ENCODE measurements at places on chromosomes 1 and 21.

- H3K4me1 ChIP-seq = peaks cover 43% of the 10 kb centered on the region
- no peak overlapping the region for H3K27ac ChIP-seq
- H3K4me3 ChIP-seq = no peak overlapping the region
- no peak for DNase-seq
- peaks cover 31% of the 10 kb centered on the region for H3K27me3 ChIP-seq
- H3K36me3 ChIP-seq = no peaks in the 10 kb centered on the region
Measured at GRCh38 chr1:24868016-24868875, 61.8 kb downstream of the RUNX3 start.

- H3K36me3 ChIP-seq = no peaks in the 10 kb centered on the region
- no peaks in the 10 kb centered on the region for H3K4me1 ChIP-seq
- H3K27ac ChIP-seq = no peak overlapping the region
- DNase-seq = no peak
- H3K27me3 ChIP-seq = peaks cover 19% of the 10 kb centered on the region
- H3K4me3 ChIP-seq = no peak overlapping the region
Measured at GRCh38 chr1:110471131-110471530, 20.2 kb downstream of the PROK1 start.

DNA sequence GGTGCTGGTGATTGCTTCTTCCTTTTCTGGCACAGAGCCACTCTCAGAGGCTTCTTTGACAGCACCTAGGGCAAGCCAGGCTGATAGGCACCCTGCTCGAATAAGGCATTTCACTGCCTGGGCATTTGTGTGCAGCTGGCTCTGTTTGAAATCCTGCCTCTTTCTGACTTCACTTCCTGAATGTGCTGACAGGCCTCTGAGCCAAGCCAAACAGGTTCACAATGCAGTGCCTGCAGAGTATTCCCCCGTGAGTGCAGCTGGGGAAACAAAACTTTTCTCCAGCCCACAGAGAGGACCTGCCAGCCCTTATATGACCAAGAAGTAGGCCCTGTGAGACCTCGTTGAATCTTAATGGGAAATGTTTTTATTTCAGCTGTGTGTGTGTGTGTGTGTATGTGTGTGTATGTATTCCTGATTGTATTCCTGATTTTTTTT is 10.4 kb downstream of the JUN start:
- DNase-seq = peak; percentile 49
- H3K4me1 ChIP-seq = peaks cover 20% of the 10 kb centered on the region
- peaks cover 6% of the 10 kb centered on the region for H3K27me3 ChIP-seq
- peak overlapping the region; percentile 84 for H3K27ac ChIP-seq
- peak overlapping the region; percentile 7 for H3K4me3 ChIP-seq
- H3K36me3 ChIP-seq = no peaks in the 10 kb centered on the region

DNA sequence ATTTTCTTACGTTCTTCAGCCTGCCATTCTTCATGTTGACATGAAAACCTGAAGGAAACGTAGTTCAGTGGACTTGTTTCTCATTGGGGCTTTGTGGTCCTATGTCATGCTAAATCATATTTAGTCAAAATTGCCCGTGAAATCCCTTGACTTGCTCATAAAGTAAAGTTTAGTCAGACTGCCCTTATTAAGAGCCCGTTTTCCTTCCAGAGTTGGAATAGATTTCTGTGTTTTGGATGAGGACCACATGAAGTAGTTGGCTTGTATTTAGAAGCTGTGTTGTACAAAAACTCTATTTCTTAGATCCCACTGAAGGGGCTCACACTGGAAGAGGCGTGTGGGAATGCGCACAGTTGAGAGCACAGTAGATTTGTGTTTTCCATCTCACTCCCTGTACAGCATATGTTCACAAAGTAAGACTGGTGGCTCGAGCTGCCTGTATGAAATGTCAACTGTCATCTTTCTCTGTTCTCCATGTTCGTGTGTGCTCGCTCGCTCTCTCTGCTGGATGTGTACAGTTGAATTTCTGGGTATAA is 42.4 kb downstream of the CAMTA1 start:
- H3K4me1 ChIP-seq = peaks cover 20% of the 10 kb centered on the region
- no peak for DNase-seq
- no peak overlapping the region for H3K27ac ChIP-seq
- no peaks in the 10 kb centered on the region for H3K27me3 ChIP-seq

- H3K36me3 ChIP-seq = no peaks in the 10 kb centered on the region
- peaks cover 6% of the 10 kb centered on the region for H3K4me1 ChIP-seq
- peaks cover 22% of the 10 kb centered on the region for H3K27me3 ChIP-seq
Measured at GRCh38 chr1:31166462-31166861, 73.2 kb downstream of the NKAIN1 start.

DNA sequence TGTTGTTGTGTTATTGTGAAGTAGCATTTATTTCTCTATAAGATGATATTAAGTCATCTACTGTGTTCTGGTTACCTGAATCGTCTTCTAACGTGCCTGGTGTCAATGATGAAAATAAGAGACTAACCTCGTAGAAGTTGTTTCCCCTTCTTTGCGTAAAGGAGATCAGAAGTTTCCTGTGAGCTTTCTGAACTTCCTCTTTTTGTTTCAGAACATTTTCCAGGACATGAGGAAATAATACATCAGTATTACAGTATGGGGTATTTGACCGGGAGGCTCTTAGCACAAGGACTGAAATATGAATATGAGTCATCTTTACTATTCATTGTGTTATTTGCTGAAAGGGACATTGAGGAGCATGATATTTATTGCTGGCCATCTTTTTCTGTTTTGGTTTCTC is 1.3 kb downstream of the ST6GALNAC3 start:
- no peaks in the 10 kb centered on the region for H3K36me3 ChIP-seq
- peaks cover 40% of the 10 kb centered on the region for H3K4me1 ChIP-seq
- H3K4me3 ChIP-seq = peak overlapping the region; percentile 88
- no peaks in the 10 kb centered on the region for H3K27me3 ChIP-seq
- H3K27ac ChIP-seq = peak overlapping the region; percentile 77

DNA sequence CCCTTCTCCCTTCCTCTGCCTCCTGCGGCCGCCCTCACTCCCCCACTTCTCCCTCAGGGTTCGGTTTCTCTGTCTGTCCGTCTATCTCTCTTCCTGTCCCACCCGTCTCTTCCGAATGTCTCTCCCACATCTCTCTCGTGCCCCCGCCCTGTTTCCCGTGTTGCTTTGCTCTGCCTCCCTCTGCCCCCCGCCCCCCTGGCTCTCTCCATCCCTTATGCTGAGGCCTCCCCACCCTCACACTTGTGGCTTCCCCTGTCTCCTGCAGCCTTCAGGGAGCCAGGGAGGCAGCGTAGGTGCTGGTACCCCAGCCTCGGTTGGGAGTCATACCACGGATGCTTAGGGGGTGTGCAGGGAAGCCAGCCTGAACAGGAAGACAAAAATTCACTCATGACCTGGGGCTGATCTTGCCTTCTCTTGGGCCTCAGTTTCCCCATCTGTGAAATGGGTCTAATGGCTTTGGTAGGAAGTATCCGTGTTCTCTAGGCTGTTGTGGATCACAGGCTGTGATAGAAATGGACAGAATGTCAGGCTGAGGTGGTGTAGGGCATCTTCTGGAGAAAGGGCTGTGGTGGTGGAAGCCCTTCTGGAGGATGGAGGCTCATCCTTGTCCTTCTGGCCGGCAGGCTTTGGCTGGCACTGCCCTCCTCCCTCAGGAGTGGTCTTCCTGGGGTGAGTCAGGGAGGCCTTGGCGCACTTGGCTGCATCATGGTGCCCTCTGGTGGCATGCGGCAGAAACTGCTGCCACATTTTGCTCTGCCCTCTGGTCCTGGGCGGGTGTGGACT is 55.5 kb downstream of the FOXO6 start:
- H3K27me3 ChIP-seq = peaks cover 20% of the 10 kb centered on the region
- H3K36me3 ChIP-seq = no peaks in the 10 kb centered on the region
- H3K4me1 ChIP-seq = no peaks in the 10 kb centered on the region
- DNase-seq = peak; percentile 37
- H3K27ac ChIP-seq = no peak overlapping the region
- H3K4me3 ChIP-seq = no peak overlapping the region

DNA sequence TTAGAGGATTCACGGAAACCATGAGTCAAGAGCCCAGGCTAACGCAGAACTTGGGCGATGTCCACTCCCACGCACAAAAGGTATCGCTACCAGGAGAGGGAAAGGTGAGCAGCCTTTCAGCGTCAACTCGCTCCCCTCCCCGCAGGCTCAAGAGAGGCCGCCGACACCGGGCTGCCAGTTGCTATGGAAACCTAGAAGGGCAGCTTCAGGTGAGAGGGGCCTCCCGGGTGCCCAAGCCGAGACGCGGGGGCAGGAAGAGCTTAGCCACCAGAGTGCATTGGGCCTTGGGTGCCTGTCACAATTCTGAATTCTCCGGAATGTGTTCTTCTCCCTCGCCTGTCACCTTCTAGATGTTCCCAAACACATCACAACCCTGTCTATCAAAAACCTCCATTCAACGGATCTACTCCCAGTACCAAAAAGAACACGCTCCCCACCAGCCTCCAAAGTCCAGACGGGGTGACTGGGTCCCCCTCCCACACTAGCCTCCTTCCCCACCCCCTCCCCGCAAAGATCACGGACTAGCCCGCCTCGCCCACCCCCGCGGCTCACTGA is 694 bp downstream of the MEAF6 start:
- H3K27ac ChIP-seq = peak overlapping the region; percentile 95
- DNase-seq = peak; percentile 59
- H3K4me1 ChIP-seq = peaks cover 27% of the 10 kb centered on the region
- H3K36me3 ChIP-seq = peaks cover 24% of the 10 kb centered on the region

DNA sequence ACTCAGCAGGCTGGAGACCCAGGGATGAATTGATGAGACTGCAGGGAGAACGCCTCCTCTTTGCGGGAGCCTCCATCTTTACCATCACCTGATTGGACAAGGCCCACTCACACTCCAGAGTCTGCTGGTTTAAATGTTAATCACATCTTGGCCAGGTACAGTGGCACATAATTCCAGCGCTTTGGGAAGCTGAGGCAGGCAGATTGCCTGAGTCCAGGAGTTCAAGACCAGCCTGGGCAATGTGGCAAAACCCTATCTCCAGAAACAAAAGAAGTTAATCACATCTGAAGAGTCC is 121.8 kb upstream of the C1orf174 start:
- peaks cover 2% of the 10 kb centered on the region for H3K36me3 ChIP-seq
- H3K4me1 ChIP-seq = peaks cover 47% of the 10 kb centered on the region
- peaks cover 17% of the 10 kb centered on the region for H3K27me3 ChIP-seq
- H3K27ac ChIP-seq = no peak overlapping the region
- H3K4me3 ChIP-seq = no peak overlapping the region

DNA sequence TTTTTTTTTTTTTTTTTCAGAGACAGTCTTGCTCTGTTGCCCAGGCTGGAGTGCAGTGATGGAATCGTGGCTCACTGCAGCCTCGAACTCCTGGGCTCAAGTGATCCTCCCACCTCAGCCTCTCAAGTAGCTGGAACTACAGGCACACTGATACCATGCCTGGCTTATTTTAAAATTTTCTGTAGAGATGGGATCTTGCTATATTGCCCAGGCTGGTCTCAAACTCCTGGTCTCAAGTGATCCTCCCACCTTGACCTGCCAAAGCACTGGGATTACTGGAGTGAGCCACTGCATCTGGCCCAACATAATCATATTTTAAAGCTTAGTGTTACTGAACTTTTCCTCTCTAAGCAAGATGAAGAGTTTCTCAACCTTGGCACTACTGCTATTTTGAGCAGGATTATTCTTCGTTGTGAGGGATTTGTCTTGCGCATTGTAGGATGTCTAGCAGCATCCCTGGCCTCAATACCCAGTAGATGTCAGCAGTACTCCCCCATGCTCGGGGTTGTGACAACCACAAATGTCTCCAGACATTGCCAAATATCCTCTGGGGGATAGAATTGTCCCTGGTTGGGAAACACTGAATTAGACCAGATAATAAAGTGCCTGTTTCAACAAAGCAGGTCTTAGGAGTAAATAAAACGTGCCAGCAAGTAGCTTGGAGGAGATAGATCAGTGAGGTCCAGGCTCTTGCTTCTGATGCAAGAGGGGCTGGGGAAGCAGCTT is 15.1 kb upstream of the THRAP3 start:
- H3K27ac ChIP-seq = no peak overlapping the region
- DNase-seq = no peak
- no peak overlapping the region for H3K4me3 ChIP-seq
- no peaks in the 10 kb centered on the region for H3K27me3 ChIP-seq
- no peaks in the 10 kb centered on the region for H3K36me3 ChIP-seq

- H3K27ac ChIP-seq = no peak overlapping the region
- no peak for DNase-seq
- no peaks in the 10 kb centered on the region for H3K4me1 ChIP-seq
- H3K4me3 ChIP-seq = no peak overlapping the region
- H3K27me3 ChIP-seq = peaks cover 25% of the 10 kb centered on the region
Measured at GRCh38 chr21:32549440-32549839, 35.9 kb downstream of the TCP10L start.

DNA sequence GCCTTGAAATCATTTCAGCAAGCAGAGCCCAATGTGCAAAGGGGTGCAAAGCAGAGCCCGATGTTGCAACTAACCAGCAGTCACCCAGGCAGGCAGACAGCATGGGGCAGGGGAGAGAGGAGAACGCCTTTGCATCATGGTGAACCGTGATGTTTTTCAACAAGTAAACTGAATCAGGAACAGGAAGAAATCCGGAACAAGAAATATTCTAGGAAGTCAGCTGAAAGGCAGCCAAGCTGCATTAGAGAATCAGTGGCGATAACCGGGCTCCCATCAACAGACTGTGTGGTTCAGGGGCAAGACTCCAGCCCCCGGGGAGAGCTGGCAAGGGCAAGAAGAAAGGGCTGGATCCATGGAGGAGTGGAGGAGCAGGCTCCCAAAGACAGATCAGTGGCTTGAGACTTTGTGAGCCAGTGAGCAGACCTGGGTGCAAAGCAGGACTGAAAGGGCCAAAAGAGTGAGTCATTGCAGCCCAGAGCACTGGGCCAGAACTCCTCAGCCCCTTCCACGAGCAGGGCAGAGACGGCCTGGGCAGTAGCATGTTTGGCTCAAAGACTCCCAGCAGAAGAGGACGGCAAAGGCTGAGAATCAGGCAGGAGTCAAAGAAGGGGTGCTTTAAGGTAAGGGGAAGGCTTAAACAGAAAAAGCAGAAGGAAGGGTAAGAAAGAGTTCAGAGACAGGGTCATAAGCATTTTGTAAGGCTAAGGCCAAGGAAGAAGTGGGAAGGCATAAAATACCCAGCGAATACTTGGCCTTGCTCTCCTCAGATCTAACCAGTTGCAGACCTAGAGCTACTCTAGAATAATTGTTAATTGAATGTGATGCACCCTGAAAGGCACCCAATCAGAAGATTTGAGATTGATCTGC is 155.0 kb downstream of the SETD4 start:
- no peaks in the 10 kb centered on the region for H3K4me1 ChIP-seq
- peaks cover 13% of the 10 kb centered on the region for H3K27me3 ChIP-seq
- no peak overlapping the region for H3K4me3 ChIP-seq
- H3K36me3 ChIP-seq = no peaks in the 10 kb centered on the region

DNA sequence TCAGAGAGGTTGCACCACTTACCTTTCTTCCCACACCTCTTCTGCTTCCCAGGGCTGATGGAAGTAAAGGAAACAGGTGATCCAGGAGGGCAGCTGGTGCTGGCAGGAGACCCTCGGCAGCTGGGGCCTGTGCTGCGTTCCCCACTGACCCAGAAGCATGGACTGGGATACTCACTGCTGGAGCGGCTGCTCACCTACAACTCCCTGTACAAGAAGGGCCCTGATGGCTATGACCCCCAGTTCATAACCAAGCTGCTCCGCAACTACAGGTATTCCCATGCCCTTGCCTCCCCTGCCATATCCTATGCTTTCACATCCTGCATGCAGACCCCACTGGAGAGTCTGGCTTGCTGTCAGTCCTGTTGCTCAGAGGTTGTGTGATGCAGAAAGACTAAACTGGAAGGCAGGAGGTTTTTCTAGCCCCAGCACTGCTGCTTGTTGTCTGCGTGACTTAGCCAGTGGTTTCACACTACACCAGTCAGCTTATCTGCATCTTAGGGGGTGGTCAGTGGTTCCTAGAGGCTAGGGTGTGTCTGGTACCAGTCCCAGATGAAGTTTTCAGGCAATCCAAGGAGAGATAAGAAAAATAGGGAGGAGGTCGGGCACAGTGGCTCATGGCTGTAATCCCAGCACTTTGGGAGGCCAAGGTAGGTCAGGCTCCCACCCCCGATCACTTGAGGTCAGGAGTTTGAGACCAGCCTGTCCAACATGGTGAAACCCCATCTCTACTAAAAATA is 10.2 kb downstream of the RHOC start:
- peaks cover 41% of the 10 kb centered on the region for H3K4me1 ChIP-seq
- peaks cover 44% of the 10 kb centered on the region for H3K36me3 ChIP-seq

Measured in stimulated activated naive B cell treated with anti-CD40 and anti-IgM and Interleukin-4, amounts not matched to agents 10 μg/mL and 1 μg/mL and 100 μg/mL, for 72 hours (primary cell).